Gastrocnemius medialis (tissue), 4 donors: ENCODE measurements at places on chromosomes 11 and 22.
A peak's percentile ranks its signal among the peaks of the same experiment; 100 is the strongest.

DNA sequence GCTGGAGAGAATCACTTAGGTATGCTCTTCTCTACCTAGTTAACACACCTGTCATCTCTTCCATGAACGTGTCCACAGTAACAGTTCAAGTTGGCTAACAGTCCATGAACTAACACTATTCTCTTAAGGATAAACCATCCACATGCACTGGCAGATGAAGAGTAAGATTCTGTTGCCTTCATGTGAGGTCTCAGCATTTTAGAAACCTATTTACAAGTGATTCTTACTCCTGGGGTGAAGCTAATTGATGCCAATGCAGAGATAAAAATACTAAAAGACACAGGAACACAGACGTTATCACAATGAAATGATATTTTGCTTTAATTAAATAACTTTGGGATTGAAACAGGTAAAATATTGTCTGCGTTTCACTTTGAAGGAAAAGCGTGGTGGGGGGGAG, 1.3 kb downstream of the LRRC4C start:
- H3K27me3 ChIP-seq: no peaks in the 10 kb centered on the region
- H3K4me1 ChIP-seq: no peaks in the 10 kb centered on the region
- H3K4me3 ChIP-seq: no peak overlapping the region
- H3K27ac ChIP-seq: no peak overlapping the region

- H3K36me3 ChIP-seq: no peaks in the 10 kb centered on the region
- H3K4me3 ChIP-seq: no peak overlapping the region
- H3K27ac ChIP-seq: no peak overlapping the region
Measured at GRCh38 chr11:69891421-69892236, 72.4 kb upstream of the FGF3 start.

- H3K4me1 ChIP-seq: no peaks in the 10 kb centered on the region
- no peak overlapping the region for H3K27ac ChIP-seq
- no peak for DNase-seq
- no peaks in the 10 kb centered on the region for H3K36me3 ChIP-seq
- no peaks in the 10 kb centered on the region for H3K27me3 ChIP-seq
Measured at GRCh38 chr11:10012068-10012467, 282.0 kb downstream of the SBF2 start.

- H3K4me3 ChIP-seq: no peak overlapping the region
- no peaks in the 10 kb centered on the region for H3K27me3 ChIP-seq
- peak overlapping the region; percentile 77 for H3K27ac ChIP-seq
- H3K4me1 ChIP-seq: peaks cover 35% of the 10 kb centered on the region
Measured at GRCh38 chr11:35362521-35362980, 56.8 kb downstream of the SLC1A2 start.

GRCh38 chr11:72951193-72951592, 137.0 kb downstream of the ATG16L2 start:
- no peaks in the 10 kb centered on the region for H3K27me3 ChIP-seq
- DNase-seq: no peak
- peaks cover 7% of the 10 kb centered on the region for H3K4me1 ChIP-seq
- H3K27ac ChIP-seq: no peak overlapping the region
- H3K36me3 ChIP-seq: no peaks in the 10 kb centered on the region

DNA sequence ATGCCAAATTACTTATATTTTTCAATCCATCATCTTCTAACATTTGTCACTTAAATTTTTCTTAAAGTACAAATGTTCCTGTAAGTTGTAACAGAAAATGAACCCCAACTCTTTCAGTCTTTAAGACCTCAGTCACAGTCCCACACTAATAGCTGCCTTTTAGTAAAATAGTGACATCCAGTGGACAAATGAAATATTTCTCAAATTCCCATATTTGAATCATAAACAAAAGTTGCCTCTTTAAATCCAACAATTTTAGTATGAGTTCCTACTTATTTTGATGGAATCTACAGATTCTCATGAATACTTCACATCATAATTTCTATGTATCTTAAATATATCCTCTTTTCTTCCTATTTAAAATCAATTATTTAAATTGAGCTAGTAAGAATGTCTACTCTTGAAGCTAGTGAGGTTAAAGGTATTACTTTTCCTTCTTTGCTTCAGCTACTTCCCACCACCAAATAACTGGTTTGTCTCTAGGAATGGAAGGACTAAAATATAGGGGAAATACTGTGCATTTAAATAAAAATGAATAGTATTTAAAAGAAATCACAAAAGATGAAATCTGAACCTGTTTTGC, 9.2 kb downstream of the LIN7C start:
- peaks cover 22% of the 10 kb centered on the region for H3K4me1 ChIP-seq
- DNase-seq: no peak
- no peak overlapping the region for H3K4me3 ChIP-seq
- H3K36me3 ChIP-seq: no peaks in the 10 kb centered on the region
- no peak overlapping the region for H3K27ac ChIP-seq

DNA sequence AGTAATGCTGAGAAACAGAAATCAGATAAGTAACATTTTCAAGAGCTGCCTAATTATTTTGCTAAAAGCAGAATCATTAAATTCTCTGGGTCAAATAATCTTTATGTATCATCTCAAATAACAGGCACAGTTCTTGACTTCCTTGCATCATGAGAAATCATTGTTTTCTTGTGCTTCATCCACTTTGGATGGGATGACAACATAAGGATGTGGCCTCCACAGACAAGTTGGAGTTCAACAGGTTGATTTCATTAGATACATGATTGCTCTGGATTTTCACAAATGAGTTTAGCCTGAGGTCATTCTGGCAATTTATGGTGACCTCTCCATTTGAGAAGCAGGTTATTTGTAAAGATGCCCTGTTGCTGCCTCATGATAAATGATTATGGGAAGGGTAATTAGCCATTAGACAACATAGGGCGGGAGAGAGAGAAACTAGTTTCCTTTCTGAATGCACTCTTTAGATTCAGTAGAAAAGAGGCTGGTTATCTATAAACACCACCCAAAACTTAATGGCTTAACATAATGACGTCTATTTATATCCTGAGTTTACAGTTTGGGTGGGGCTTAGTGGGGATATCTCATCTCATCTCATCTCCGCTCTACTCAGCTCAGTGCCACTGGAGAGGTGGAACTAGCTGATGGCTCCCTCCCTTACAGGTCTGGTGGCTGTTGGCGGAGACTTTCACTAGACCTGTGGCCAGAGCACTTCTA, 35.0 kb upstream of the ADORA2A start:
- no peak for DNase-seq
- H3K27ac ChIP-seq: peak overlapping the region; percentile 68
- peaks cover 3% of the 10 kb centered on the region for H3K36me3 ChIP-seq
- H3K27me3 ChIP-seq: no peaks in the 10 kb centered on the region
- peaks cover 37% of the 10 kb centered on the region for H3K4me1 ChIP-seq

- peaks cover 18% of the 10 kb centered on the region for H3K4me1 ChIP-seq
- H3K4me3 ChIP-seq: no peak overlapping the region
- peak; percentile 44 for DNase-seq
- no peaks in the 10 kb centered on the region for H3K36me3 ChIP-seq
- H3K27me3 ChIP-seq: no peaks in the 10 kb centered on the region
- H3K27ac ChIP-seq: no peak overlapping the region
Measured at GRCh38 chr11:528815-529727, 6.3 kb downstream of the HRAS start.

DNA sequence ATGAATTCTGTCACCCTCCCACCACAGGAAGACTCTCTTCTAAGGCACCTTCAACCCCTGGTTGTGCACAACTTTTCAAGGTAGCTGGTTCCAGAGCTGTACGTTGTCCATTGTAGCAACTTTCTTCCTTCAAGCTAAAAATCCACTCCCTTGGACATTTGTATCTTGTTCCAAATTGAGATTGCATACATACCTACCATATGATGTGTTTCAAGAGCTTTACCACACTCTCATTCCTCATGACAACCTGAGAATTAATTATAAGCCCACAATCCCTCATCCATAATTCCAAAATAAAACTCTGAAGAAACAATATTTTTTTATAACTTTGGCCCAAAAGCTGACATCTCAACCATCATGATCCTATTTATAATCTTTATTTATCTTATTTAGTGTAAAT, 3.0 kb downstream of the OR52W1 start:
- no peaks in the 10 kb centered on the region for H3K36me3 ChIP-seq
- H3K4me1 ChIP-seq: no peaks in the 10 kb centered on the region

GRCh38 chr11:132311703-132312102, 941.3 kb downstream of the NTM start:
- no peak overlapping the region for H3K4me3 ChIP-seq
- H3K36me3 ChIP-seq: no peaks in the 10 kb centered on the region
- H3K4me1 ChIP-seq: peaks cover 21% of the 10 kb centered on the region
- H3K27ac ChIP-seq: no peak overlapping the region
- DNase-seq: no peak

GRCh38 chr11:117909611-117910382, 19.4 kb downstream of the TMPRSS13 start:
- DNase-seq: no peak
- H3K27me3 ChIP-seq: no peaks in the 10 kb centered on the region
- H3K4me3 ChIP-seq: no peak overlapping the region
- no peaks in the 10 kb centered on the region for H3K36me3 ChIP-seq

- no peak for DNase-seq
- no peak overlapping the region for H3K4me3 ChIP-seq
- peaks cover 7% of the 10 kb centered on the region for H3K4me1 ChIP-seq
Measured at GRCh38 chr11:59145534-59145933, 2.9 kb downstream of the FAM111A start.

DNA sequence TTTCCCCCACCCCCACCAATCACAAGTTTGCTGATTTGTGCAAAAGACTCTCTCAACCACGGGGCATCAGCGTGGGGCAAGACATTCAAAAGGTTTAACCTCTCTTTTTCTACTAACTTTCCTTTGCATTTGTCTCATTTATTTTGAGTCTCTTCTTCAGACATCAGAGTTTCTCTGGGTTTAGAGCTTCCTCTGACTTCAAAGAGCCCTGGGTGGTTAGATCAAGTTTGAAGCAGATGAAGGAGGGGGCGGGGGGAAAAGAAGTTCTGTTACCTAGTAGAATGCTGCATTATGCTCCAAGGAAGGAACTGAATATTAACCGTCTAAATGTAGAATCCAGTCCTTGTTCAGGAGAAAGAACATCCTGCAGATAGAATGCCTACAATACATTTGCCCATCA, 24.5 kb downstream of the GAS2 start:
- no peak overlapping the region for H3K27ac ChIP-seq
- H3K4me1 ChIP-seq: no peaks in the 10 kb centered on the region
- no peaks in the 10 kb centered on the region for H3K36me3 ChIP-seq
- H3K27me3 ChIP-seq: no peaks in the 10 kb centered on the region

GRCh38 chr11:96307776-96308140, 35.2 kb downstream of the MAML2 start:
- H3K4me1 ChIP-seq: peaks cover 31% of the 10 kb centered on the region
- H3K27ac ChIP-seq: peak overlapping the region; percentile 48
- H3K36me3 ChIP-seq: no peaks in the 10 kb centered on the region
- peak overlapping the region; percentile 5 for H3K4me3 ChIP-seq
- no peaks in the 10 kb centered on the region for H3K27me3 ChIP-seq

DNA sequence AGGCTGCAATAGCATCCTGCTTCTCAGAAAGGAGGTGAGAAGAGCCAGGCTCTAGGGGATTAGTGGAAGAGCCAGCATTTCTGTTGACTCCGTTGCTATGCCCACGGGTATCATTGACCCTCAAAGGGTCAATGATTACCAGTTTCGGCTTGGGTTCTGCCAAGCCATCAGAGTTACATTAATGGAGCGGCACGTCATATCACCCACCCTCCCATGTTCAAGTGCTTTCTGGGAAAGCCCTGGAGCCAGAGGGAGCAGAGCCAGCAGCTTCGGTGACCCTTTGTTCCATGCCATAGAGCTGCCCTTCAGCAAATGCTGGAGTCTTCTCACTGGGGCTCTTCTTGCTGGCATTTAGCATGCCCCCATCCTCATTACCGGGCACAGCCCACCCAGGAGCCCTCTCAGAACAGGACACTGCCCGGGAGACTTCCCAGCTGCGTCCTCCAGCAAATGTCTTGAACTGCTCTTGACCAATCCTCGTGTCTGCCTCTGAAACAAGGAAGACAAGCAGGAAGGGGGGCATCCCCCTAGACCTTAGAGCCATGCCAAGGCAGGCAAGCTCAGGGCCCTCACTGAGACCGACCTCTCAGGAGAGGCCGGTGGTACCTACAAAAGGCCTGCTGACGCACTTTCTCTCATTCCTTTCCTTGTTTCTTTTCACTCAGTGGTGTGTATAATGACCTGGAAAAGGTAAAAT, 14.6 kb downstream of the KCNJ1 start:
- no peak overlapping the region for H3K4me3 ChIP-seq
- H3K36me3 ChIP-seq: no peaks in the 10 kb centered on the region
- no peaks in the 10 kb centered on the region for H3K27me3 ChIP-seq
- no peaks in the 10 kb centered on the region for H3K4me1 ChIP-seq

DNA sequence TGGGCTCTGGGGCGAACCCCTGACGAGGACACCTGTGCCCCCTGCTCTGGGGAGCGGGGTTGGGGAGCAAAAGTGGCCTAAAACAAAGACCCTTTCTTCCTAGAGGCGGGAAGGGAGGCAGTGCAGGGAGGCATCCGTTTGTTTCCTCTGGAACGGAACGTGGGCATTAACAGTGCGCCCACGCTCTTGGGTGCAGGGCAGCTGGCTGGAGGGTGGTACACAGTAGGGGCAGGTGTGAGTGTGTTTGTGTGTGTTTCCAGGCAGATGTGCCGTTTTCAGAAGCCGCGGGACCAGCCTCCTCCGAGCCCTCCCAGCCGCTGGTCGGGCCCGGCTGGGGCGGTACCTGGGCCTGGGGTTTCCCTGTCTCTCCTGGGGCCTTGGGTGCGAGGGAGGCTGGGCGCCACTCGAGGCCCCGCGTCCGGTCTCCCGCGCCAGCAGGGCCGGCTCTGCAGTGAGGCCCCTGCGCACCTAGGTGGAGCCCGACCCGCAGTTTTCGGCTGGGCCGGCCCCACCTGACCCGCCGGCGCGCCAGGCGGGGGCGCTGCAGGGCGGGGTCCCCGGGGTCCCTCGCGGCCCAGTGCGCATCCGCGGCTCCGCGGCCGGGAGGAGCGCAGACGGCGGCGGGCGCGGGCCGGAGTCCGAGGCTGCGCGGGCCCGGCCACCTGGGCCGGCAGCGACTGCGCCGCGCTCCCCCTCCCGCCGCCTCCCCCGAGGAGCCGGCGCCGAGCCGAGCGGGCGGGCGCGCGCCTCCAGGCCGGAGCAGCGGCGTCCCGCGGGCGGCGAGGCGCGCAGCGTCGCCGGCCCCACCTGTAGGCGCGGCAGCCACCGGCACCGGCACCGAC, 1252.7 kb downstream of the BRD1 start:
- no peaks in the 10 kb centered on the region for H3K36me3 ChIP-seq
- H3K27ac ChIP-seq: no peak overlapping the region
- peaks cover 16% of the 10 kb centered on the region for H3K27me3 ChIP-seq
- H3K4me1 ChIP-seq: no peaks in the 10 kb centered on the region
- no peak overlapping the region for H3K4me3 ChIP-seq

- H3K4me3 ChIP-seq: no peak overlapping the region
- H3K27me3 ChIP-seq: no peaks in the 10 kb centered on the region
- H3K4me1 ChIP-seq: peaks cover 17% of the 10 kb centered on the region
- no peaks in the 10 kb centered on the region for H3K36me3 ChIP-seq
- H3K27ac ChIP-seq: no peak overlapping the region
Measured at GRCh38 chr22:20464096-20464614, 26.5 kb upstream of the SCARF2 start.
